ENCODE measurements at places on chromosomes 5 and 9.

GRCh38 chr5:176830995-176831423, 20.6 kb downstream of the UNC5A start:
- DNase-seq, result no peak

GRCh38 chr9:101508211-101508610, 25.4 kb upstream of the RNF20 start:
- DNase-seq, result no peak

DNA sequence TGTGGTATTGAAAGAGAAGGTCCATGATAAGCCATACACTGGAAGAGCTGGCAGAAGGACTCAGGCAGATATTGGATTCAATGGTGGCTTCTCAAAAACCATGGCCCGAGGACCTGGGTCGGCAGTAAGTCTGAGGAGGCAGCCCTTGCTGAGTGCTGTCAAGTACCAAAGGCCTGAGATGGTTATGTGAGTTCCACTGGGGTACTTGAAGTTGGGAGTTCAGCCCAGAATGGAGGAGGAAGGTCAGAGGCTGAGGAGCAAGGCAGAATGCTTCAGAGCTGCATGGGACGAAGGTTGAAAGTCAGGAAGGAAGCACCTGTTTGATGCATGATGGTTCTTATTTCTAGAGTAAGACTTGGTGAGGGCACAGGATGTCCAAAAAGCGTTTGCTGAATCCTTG, 194.9 kb downstream of the DIRAS2 start:
- DNase-seq, result no peak

DNA sequence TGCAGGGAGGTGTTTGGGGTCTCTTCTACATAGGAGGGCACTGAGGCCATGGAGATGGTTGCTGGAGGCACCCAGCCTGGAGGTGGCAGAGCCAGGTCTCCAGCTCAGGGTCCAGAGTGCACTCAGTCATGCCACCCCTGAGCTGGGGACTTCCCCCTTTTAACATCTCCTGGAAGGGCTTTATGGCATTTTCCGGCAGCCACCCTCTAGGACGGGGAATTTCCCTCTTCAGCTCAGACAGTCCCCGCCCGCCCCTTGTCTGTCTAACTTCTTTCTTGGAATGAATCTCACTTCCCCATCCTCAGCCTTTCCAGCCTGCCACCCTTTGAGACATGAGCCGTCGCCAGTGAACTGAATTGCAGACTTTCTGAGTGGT, 49.9 kb downstream of the COL15A1 start:
- no peak for DNase-seq

DNA sequence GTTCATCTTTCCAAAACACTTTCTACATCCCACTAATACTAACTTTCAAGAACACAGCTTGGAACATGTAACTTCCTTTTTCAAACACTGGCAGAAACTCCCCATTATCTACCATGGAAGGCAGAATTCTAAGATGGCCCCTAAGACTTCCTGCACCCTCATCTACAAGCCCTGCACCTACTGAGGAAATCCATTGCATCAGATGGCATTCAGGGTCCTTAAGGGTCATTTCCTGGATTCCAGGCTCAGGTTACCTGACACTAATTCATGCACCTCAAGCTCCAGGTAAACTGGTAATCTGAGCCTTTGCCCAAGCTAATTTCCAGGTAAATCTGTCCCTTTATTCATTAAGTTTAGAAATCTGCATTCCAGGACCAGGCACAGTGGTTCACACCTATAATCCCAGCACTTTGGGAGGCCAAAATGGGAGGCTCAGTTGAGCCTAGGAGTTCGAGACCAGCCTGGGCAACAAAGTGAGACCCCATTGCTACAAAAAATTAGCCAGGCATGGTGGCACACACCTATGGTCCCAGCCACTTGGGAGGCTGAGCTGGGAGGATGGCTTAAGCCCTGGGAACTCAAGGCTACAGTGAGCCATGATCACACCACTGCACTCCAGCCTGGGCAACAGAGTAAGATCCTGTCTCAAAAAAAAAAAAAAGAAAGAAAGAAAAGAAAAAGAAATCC, 91.6 kb downstream of the NFIB start:
- DNase-seq, result no peak

GRCh38 chr9:73146111-73146815, 5.4 kb upstream of the ANXA1 start:
- DNase-seq, result no peak

- no peak for DNase-seq
Measured at GRCh38 chr9:136323371-136323789, 4.0 kb upstream of the GPSM1 start.

GRCh38 chr9:34125681-34126206, 754 bp downstream of the DCAF12 start:
- DNase-seq, result no peak

DNA sequence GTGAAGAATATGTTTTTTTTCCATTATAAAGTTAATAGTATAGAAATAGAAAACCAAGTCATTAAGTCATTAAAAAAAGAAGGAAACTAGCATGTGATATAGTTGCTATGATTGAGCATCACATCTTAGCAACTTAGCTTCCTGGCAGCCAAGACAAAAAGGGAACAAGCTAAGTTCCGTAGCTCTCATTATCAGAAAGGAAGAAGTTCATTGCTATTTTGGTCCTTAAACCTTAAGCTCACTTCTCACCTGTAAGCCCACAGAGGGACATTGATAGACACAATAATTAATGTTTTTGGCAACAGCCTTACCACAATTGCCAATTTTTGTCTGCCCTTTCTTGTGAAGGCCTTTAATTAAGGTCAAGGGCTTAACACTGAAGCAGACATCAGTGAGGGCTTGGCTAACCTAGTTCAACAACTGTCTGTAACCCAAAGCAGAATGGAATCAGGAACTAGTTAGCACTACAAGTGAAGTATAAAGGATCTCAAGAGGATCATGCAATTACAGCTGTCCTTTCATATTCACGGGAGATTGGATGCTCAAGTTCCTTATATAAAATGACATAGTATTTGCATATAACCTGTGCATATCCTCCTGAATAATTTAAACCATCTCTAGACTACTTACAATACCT, 24.0 kb upstream of the KLF4 start:
- no peak for DNase-seq

- DNase-seq, result no peak
Measured at GRCh38 chr5:60453186-60453976, 246.6 kb downstream of the DEPDC1B start.

DNA sequence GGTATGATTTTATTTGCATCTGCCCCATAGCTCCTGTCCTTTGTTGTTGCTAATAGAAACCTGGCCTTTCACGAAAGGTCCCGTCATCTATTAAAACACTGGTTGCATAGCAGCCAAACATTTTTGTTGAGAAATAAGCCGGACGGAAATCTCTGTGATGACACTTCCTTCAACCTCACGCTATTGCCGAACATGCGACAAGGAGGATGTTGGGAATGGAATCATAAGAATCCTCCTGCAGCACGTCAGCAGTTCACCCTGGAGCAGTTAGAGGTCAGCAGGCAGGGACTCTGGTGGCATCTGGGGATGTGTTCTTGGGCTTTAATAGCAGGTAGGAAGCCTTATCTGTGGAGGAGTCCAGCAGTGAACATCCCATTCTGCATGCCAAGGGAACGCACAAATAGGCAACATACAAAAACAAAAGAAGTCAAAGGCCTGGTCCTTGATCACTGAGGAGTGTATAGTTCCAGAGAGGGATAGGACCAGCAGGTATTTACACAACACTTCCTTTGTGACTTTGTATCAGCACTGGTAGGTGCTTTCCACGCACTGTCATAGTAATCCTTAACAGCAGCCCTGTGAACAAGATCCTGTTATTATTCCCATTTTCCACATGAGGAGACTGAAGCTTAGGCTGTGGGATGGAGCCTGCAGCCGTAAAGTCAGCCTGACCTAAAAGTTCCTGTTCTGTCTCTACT, 33.4 kb downstream of the ARHGAP26 start:
- no peak for DNase-seq

- no peak for DNase-seq
Measured at GRCh38 chr5:153358315-153358976, 132.0 kb upstream of the GRIA1 start.

- DNase-seq, result no peak
Measured at GRCh38 chr5:10546186-10546585, 17.7 kb upstream of the ANKRD33B start.

GRCh38 chr9:98484162-98484561, 224.6 kb downstream of the GABBR2 start:
- DNase-seq, result no peak

- DNase-seq, result no peak
Measured at GRCh38 chr9:21104787-21105186, 27.0 kb upstream of the IFNB1 start.

- no peak for DNase-seq
Measured at GRCh38 chr5:163578652-163579051, 73.2 kb downstream of the MAT2B start.

DNA sequence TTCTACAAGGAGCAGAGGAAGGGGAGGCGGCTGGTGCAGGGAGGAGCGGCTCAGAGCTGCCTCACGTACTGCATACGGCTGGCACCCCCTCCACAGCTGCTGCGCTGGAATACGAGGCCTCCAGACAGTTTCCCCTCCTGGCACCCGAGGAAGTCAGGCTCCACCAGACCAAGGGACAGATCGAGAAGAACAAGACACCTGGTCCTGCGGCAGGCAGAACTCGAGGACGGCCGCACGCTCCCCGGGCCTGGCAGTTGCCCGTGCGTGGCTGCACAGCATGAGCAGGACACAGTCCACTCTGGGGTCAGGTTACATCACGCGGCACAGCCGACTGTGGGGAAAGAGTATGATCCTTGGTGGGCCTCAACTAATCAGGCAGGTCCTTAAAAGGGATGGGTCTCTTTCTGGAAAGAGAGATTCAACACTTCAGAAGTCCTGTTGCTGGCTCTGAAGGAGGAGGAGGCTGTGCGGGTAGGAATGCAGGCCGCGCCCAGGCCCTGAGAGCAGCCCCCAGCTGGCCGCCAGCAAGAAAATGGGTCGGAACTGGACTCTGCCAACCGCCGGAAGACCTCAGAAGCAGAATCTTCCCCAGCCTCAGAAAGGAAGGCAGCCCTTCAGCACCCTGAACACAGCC, 11.6 kb downstream of the UBAC1 start:
- no peak for DNase-seq

DNA sequence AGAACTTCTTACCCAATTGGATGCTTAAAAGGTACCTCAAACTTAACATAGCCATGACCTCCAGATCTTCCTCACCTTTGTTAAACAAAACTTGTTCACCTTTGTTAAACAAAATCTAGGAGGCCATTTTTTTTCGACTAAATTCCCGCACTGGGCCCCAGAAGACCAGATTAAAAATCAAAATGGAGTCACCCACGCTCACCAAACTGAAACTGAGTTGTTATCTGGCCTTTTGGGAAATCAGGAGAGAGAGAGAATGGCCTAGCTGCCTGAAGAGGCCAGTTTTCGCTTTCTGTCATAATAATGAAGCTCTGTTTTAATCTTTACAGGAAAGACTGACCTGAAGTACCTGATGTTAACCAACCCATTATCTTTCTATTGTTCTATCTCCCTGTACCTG, 69.4 kb downstream of the FYB1 start:
- no peak for DNase-seq

DNA sequence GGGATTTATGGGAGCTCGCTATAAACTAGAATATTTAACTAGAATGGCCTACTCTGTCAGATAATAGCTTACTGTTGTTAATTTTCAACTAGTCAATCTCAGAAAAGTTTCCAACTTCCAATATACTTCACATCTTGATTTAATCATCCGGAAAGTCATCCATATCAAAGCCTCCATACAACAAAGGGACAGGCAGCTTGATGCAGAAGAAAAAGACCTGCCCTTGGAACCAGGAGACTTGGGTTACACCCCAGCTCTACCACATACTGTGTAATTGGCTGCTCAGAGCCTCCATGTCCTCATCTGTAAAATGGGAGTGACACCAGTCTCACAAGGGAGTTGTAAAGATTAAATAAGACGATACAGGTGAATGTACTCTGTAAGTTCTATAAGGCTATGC, 1.9 kb downstream of the PTPN3 start:
- no peak for DNase-seq

GRCh38 chr9:118419676-118420075, 715.5 kb downstream of the TLR4 start:
- no peak for DNase-seq

DNA sequence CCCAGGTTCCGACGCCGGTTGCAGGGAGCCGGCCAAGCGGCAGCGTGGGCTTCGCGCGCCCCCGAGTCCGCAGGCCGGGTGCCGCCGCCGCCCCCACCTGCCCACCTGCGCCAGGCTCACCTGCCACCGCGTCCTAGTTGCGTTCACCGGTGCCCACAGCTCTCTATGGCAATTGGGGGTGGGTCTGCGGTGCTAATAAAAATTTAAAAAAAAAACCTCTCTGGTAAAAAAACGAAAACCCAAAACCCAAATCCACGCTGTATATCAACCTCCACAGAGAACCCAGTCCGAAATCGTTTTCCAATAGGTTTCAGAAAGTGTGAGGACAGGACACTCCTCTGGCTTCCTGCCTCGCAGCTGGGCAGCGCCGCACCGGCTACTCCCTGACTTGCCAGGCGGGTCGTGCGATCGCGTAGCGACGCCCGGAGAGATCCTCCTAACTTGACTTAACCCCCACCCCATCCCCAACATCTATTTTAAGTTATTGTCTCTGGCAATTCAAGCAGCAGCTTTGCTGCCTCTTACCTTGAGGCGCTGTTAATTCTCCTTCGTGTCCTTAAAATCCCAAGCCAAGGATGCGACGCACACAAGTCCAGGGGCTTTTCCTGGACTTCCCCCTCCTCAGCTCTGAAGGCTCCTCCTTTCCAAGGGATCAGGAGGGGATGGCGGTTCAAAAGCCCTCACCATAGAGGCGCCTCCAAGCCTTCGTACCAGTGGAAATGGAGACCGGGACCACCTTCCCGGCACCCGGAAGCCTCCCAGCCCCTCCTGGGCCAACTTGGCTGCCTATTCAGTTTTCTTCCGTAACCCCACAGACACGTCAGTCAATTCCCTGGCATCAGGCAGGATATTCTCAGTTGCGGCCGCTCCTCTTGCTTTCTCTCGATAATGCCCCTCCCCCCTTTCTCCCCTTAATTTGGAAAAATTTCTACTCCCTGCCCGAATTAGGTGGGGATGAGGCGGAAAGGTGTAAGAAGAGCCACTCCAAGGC, 1639.4 kb upstream of the C9orf72 start:
- no peak for DNase-seq

- no peak for DNase-seq
Measured at GRCh38 chr5:136020383-136021015, 8.3 kb upstream of the TGFBI start.

DNA sequence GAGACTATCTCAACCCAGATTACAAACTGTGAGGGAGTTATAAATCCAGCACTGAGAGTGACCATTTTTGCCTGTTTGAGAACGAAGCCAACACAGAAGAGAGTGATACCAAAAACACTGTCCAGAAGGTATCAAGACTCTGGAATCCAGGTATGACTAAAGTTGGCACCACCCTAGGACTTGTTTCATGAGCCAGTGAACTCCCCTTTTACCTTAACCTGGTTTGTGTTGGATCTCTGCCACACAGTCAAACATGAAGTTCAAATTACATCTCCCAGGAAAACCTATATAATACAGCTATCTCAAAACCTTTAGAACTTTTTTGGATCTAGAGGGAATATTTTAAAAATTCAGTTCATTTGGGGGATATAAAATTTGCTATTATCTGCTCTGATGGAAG, 11.4 kb downstream of the ZBTB5 start:
- DNase-seq, result no peak

GRCh38 chr5:171609806-171610452, 175.7 kb upstream of the SMIM23 start:
- DNase-seq, result no peak

GRCh38 chr9:112811518-112811917, 61.0 kb downstream of the SNX30 start:
- no peak for DNase-seq
